ENCODE measurements at places on chromosomes 16 and 17. TPM values are rescaled to one million over a fixed set of nuclear protein-coding genes. Genes with fewer than 3 reads are reported as not detected.
A peak's percentile ranks its signal among the peaks of the same experiment; 100 is the strongest.

DNA sequence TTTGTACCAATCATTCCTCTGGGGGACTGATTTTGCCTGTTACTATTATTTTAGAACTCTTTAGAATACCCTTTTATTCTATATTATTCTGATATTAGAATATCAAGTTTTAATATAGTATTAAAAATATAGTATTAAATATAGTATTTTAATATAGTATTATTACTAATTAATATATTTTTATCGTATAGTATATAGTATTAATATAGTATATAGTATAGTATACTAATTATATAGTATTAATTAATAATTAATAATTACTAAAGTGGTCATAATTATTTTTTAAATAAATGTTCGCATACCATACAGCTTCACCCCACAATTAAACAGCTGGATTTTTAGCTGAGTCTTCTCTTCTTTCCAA is 73.3 kb downstream of the GNAO1 start:
- H3K27me3 ChIP-seq, result no peaks in the 10 kb centered on the region
- H3K36me3 ChIP-seq, result no peaks in the 10 kb centered on the region
- no peak overlapping the region for H3K27ac ChIP-seq
- DNase-seq, result no peak
- no peaks in the 10 kb centered on the region for H3K4me1 ChIP-seq
- H3K4me3 ChIP-seq, result no peak overlapping the region

DNA sequence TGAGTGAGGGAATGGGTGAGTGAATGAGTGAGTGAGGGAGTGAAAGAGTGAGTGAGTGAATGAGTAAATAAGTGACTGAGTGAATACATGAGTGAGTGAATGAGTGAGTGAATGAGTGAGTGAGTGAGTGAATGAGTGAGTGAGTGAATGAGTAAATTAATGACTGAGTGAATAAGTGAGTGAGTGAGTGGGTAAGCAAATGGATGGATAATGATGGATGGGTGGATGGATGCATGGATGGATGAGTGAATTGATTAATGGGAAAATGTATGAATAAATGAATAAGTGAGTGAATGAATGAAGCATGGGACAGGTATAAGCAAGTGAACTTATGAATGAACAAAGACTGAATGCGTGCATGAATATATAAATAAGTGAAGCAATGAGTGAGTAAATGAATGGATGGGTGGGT is 25.4 kb downstream of the TMEM114 start:
- no peaks in the 10 kb centered on the region for H3K36me3 ChIP-seq
- no peaks in the 10 kb centered on the region for H3K27me3 ChIP-seq
- DNase-seq, result no peak
- no peak overlapping the region for H3K4me3 ChIP-seq
- H3K4me1 ChIP-seq, result peaks cover 18% of the 10 kb centered on the region
- no peak overlapping the region for H3K27ac ChIP-seq

GRCh38 chr16:71629278-71630016 is 3.5 kb downstream of the MARVELD3 start:
- H3K27me3 ChIP-seq, result no peaks in the 10 kb centered on the region
- H3K4me3 ChIP-seq, result no peak overlapping the region
- no peak for DNase-seq
- H3K36me3 ChIP-seq, result no peaks in the 10 kb centered on the region
- H3K27ac ChIP-seq, result peak overlapping the region; percentile 18

DNA sequence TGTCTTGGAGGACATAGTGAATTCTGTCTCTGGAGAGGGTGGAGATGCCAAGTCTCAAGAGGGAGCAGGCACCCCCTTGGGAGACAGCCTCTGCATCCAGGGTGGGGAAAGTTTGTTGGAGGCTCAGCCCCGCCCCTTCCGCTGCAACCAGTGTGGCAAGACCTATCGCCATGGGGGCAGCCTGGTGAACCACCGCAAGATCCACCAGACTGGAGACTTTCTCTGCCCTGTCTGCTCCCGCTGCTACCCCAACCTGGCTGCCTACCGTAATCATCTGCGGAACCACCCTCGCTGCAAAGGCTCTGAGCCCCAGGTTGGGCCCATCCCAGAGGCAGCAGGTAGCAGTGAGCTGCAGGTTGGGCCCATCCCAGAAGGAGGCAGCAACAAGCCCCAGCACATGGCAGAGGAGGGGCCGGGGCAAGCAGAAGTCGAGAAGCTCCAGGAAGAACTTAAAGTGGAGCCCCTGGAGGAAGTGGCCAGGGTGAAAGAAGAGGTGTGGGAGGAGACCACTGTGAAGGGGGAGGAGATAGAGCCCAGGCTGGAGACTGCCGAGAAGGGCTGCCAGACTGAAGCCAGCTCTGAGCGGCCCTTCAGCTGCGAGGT is 5.2 kb downstream of the ZNF646 start:
- DNase-seq, result no peak
- H3K36me3 ChIP-seq, result peaks cover 50% of the 10 kb centered on the region
- no peaks in the 10 kb centered on the region for H3K27me3 ChIP-seq
- H3K27ac ChIP-seq, result no peak overlapping the region
- H3K4me3 ChIP-seq, result no peak overlapping the region

DNA sequence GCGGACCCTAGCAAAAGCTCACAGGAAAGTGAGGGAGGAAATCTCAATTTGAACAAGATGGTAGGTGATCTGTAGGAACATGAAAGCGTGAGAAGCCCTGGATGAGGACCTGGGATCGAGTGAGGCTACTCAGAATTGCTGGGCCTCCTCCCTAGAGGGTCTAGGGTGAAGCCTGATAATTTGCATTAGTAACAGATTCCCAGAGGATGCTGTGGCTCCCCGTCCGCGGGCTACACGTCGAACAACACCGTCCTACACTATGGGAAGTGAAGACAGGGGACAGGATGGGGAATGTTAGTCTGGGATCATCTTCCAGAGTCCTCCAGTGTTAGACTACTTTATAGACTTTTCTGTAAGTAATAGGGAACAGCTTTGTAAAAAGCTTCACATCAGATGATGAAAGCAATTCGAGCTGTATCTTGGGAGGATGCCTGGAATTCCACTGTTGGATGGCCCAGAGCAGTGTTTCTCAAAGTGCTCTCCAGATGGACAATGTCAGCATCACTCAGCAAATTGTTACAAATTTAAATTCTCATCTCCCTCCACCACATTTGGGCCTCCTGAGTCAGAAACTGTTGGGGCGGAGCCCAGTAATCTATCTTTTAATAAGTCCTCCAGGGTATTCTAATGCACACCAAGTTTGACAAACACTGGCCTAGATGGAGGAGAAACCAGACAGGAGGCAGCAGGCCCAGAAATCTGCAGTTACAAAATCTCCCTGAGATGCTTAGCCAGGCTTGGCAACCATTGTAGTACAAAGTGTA is 6.5 kb downstream of the FNDC8 start:
- no peak overlapping the region for H3K27ac ChIP-seq
- no peak overlapping the region for H3K4me3 ChIP-seq
- no peaks in the 10 kb centered on the region for H3K4me1 ChIP-seq
- no peaks in the 10 kb centered on the region for H3K36me3 ChIP-seq
- no peaks in the 10 kb centered on the region for H3K27me3 ChIP-seq

GRCh38 chr17:2181206-2181896 is 122.2 kb downstream of the SMG6 start:
- H3K4me3 ChIP-seq, result no peak overlapping the region
- H3K27me3 ChIP-seq, result no peaks in the 10 kb centered on the region
- no peak overlapping the region for H3K27ac ChIP-seq

- peak overlapping the region; percentile 79 for H3K27ac ChIP-seq
- no peak overlapping the region for H3K4me3 ChIP-seq
- peak; percentile 78 for DNase-seq
- H3K36me3 ChIP-seq, result no peaks in the 10 kb centered on the region
These were observed 6.4 kb downstream of the C16orf86 start for GRCh38 chr16:67672739-67673662.

DNA sequence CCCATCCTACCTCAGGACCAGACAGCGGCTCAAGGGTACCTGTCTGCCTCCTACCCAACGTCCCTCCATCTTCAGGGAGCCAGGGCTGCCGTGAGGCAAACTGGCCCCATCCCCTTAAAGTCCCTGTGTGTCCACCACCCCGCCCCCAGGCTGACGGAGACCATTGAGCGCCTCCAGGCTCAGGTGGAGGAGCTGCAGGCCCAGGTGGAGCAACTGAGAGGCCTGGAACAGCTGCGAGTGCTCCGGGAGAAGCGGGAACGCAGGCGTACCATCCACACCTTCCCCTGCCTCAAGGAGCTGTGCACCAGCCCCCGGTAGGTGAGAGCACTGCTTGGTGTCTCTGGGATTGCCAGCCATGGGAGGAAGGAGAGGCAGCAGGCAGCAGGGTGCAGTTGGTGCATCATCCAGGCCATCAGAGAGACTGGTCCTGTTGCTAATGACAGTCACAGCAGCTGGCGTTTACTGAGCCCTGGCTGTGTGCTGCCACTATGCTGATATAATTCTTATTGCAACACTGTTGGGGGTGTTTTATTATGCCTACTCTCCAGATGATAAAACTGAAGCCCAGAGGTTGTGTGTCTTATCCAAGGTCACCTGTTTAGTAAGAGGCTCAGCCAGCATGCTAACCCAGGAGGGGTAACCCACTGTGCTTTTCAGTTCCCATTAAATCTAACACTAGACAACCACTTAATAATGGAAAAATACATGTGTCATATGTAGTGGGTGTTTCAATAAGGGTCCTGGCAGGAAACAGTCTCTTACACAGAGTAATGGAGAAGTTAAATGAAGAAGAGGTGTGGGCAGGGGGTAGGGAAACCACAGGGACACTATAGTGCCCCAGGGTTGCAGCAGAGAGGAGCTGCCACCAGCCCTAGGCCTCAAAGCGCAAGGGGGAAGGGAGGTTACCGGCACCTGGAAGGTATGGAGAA is 10.3 kb upstream of the MRPL58 start:
- no peaks in the 10 kb centered on the region for H3K4me1 ChIP-seq
- H3K4me3 ChIP-seq, result no peak overlapping the region
- H3K27me3 ChIP-seq, result no peaks in the 10 kb centered on the region
- H3K36me3 ChIP-seq, result no peaks in the 10 kb centered on the region
- no peak for DNase-seq

DNA sequence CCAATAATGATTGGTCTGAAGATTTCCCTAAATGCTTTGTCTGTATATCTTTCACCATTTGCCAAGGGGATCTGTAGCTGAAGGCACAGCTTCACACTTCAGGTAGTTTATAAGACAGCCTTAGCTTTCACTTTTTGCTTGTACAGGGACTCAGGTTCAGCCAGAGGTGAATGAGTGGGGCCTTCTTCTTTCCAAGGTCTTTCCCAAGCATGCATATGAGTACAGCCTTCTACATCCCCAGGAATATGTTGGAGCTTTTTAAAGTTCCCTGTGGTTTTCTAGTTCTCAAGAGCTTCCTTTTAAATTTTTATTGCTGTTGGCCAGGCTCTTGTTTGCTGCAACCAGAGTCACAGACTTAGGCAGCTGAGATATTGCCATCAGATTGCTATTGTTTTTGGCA is 17.9 kb upstream of the SPDYE4 start:
- no peak overlapping the region for H3K4me3 ChIP-seq
- H3K27me3 ChIP-seq, result no peaks in the 10 kb centered on the region
- no peaks in the 10 kb centered on the region for H3K4me1 ChIP-seq
- no peaks in the 10 kb centered on the region for H3K36me3 ChIP-seq
- DNase-seq, result no peak

DNA sequence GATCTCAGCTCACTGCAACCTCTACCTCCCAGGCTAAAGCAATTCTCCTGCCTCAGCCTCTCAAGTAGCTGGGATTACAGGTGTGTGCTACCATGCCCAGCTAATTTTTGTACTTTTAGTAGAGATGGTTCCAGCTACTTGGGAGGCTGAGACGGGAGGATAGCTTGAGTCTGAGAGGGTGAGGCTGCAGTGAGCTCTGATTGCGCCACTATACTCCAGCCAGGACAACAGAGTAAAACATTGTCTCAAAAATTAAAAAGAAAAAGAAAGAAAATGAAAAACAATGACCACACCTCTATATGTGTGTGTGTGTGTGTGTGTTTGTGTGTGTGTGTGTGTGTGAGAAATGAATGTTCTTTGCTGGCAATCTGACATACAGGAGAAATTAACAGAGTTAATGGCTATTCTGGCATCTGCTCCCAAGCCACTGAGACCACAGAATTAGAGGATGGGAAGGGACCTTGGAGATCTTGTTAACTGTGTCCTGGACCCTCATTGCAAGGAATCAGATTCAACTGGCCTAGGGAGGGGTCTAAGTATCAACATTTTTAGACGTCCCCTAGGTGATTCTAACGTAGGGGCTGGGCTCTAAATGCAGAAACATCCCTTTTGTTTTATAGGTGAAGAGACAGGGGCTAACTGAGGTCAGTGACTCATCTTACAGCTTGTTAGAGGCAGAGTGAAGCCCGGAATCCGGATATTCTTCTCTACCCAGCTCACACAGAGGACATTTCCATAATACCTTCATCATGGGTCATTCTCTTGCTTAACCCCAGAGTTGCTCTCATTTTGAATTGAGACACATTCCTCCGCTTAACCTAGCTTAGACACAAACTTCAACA is 16.4 kb upstream of the MARCHF10 start:
- H3K27ac ChIP-seq, result no peak overlapping the region
- peaks cover 6% of the 10 kb centered on the region for H3K4me1 ChIP-seq
- H3K4me3 ChIP-seq, result no peak overlapping the region
- no peaks in the 10 kb centered on the region for H3K36me3 ChIP-seq
- DNase-seq, result no peak
- no peaks in the 10 kb centered on the region for H3K27me3 ChIP-seq

DNA sequence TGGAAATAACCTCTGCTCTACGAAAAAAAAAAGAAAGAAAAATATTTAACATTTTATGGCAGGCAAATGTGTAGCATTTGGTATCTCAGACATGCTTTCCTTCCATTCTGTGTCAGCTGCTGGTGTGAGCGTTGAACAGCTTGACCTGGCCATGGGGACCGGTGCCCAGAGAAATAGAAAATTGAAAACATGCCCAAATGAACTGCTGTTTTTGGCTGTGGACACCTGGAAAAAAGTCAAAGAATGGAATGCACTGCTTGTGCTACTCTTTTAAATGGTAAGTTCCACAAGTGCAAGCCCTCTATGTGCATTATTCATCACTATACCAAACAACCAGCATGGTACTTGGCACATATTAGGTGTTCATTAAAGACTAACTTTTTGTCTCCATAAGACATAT is 127.2 kb downstream of the CDH8 start:
- no peak for DNase-seq
- no peak overlapping the region for H3K27ac ChIP-seq
- no peaks in the 10 kb centered on the region for H3K36me3 ChIP-seq
- no peaks in the 10 kb centered on the region for H3K4me1 ChIP-seq
- no peaks in the 10 kb centered on the region for H3K27me3 ChIP-seq
- H3K4me3 ChIP-seq, result no peak overlapping the region

Gene KRTAP4-1
- total RNA-seq, result not detected

Gene CD300LF
- total RNA-seq, result not detected

Gene NEUROD2
- not detected for total RNA-seq

Gene DRC3
- 1.0 TPM for total RNA-seq
